Muscle of leg (tissue), 16 donors: ENCODE measurements at places on chromosomes 1 and 21. TPM values are rescaled to one million over a fixed set of nuclear protein-coding genes. Genes with fewer than 3 reads are reported as not detected.

- H3K27me3 ChIP-seq = no peaks in the 10 kb centered on the region
- H3K4me3 ChIP-seq = no peak overlapping the region
- H3K36me3 ChIP-seq = no peaks in the 10 kb centered on the region
- H3K4me1 ChIP-seq = no peaks in the 10 kb centered on the region
- DNase-seq = peak; percentile 57
Measured at GRCh38 chr1:198922638-198923430, 284.0 kb downstream of the PTPRC start.

KCNA2 gene
- polyA plus RNA-seq = 0.74 TPM

- H3K4me3 ChIP-seq = no peak overlapping the region
- no peaks in the 10 kb centered on the region for H3K27me3 ChIP-seq
- no peaks in the 10 kb centered on the region for H3K36me3 ChIP-seq
- H3K4me1 ChIP-seq = peaks cover 74% of the 10 kb centered on the region
Measured at GRCh38 chr1:3461238-3461933, 6.9 kb downstream of the ARHGEF16 start.

VAV3 gene
- polyA plus RNA-seq = 4.1 TPM

DNA sequence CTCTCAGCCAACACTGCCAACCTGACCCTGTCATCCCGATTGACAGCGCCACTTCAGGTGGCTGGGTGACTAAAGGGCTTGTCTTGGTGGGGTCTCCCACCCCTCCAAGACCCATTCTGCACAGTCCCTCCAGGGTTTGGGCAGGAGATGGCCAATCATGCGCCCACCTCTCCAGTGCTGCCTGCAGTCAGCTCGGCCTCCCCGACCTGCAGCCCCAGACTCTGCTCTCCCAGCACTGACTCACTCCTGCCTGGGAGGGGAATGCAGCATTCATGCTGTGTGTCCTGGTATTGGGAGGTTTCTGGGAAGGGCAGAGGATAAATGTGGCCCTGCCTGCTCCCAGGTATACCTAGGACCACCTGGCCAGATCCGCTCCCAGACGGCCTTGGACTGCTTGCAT, 9.7 kb downstream of the TMEM81 start:
- no peak for DNase-seq
- H3K27ac ChIP-seq = no peak overlapping the region
- no peak overlapping the region for H3K4me3 ChIP-seq
- no peaks in the 10 kb centered on the region for H3K4me1 ChIP-seq
- no peaks in the 10 kb centered on the region for H3K36me3 ChIP-seq
- no peaks in the 10 kb centered on the region for H3K27me3 ChIP-seq

PRAMEF15 gene
- not detected for polyA plus RNA-seq

DNA sequence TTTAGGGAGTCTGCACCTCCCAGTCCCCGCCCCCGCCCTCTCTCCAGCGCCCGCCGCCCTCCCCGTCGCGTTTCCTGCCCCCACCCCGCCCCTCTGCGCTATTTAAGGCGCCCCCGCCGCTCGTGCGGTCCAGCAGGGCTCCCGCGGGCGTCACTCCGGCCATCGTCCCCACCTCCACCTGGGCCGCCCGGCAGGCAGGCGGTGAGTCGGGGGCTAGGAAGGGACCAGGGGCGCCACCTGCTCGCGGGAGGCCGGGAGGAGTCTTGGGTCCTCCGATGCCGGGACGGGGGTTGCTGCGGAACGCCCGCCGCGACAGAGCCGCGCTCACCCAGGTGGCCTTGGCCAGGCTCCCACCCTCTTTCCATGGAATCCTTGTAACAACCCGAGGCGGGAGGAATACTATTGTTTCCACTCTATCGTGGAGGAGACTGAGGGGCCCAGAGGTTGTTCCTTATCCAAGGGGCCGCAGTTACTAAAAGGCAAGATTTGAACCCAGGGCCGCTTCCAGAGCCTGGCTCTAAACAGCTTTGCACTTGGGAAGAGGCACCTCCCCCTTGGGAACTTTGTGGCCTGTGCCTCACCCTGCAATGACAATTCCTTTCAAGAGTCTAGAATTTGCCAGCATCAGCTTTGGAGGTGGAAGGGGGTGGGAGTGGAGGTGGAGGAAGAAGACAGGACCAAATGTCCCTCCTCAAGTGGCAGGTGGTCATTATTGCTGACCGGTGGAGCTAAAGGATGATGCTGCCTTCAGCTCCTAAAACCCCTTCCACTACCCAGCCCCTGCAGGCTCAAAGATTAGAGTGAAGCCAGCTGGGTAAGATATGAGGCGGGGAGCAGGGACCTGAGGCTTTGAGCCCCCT, at the start of gene GJA4:
TSS of gene GJA4 (plus strand) at position 132 of the 860 bp plus-strand sequence. CDS start 1,215 bp downstream, outside the sequence.
- H3K36me3 ChIP-seq = peaks cover 4% of the 10 kb centered on the region
- peak within 1 kb of the TSS; percentile 39 for H3K4me3 ChIP-seq
- DNase-seq = no peak
- H3K27me3 ChIP-seq = peaks cover 26% of the 10 kb centered on the region
- peaks cover 8% of the 10 kb centered on the region for H3K4me1 ChIP-seq

F13B gene
- not detected for polyA plus RNA-seq

KRTAP19-1 gene
- not detected for polyA plus RNA-seq

DNA sequence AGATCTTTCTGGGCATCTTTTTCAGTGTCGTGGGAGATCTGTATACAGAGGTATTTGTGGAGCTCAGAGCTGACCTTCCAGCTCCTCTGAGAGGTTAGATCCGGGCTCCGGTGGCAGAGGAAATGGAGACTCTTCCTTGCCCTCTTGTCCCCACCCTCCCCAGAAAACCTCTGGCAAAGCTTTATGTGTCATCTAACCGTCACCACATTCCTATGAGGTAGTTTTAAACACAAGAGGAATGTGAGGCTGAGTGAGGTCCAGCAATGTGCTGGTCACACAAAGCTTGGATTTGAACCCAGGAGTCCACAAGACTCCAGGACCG, 1.2 kb downstream of the CD160 start:
- DNase-seq = no peak
- no peak overlapping the region for H3K4me3 ChIP-seq
- H3K27me3 ChIP-seq = peaks cover 15% of the 10 kb centered on the region
- no peaks in the 10 kb centered on the region for H3K36me3 ChIP-seq
- no peak overlapping the region for H3K27ac ChIP-seq

C8A gene
- polyA plus RNA-seq = not detected

- H3K4me3 ChIP-seq = no peak overlapping the region
- H3K36me3 ChIP-seq = no peaks in the 10 kb centered on the region
- DNase-seq = no peak
- no peak overlapping the region for H3K27ac ChIP-seq
Measured at GRCh38 chr1:168834225-168834872, 105.3 kb upstream of the DPT start.

SELENON gene
- polyA plus RNA-seq = 68.1 TPM

C8B gene
- not detected for polyA plus RNA-seq

RHEX gene
- polyA plus RNA-seq = 0.36 TPM

KIF14 gene
- 4.2 TPM for polyA plus RNA-seq

DNA sequence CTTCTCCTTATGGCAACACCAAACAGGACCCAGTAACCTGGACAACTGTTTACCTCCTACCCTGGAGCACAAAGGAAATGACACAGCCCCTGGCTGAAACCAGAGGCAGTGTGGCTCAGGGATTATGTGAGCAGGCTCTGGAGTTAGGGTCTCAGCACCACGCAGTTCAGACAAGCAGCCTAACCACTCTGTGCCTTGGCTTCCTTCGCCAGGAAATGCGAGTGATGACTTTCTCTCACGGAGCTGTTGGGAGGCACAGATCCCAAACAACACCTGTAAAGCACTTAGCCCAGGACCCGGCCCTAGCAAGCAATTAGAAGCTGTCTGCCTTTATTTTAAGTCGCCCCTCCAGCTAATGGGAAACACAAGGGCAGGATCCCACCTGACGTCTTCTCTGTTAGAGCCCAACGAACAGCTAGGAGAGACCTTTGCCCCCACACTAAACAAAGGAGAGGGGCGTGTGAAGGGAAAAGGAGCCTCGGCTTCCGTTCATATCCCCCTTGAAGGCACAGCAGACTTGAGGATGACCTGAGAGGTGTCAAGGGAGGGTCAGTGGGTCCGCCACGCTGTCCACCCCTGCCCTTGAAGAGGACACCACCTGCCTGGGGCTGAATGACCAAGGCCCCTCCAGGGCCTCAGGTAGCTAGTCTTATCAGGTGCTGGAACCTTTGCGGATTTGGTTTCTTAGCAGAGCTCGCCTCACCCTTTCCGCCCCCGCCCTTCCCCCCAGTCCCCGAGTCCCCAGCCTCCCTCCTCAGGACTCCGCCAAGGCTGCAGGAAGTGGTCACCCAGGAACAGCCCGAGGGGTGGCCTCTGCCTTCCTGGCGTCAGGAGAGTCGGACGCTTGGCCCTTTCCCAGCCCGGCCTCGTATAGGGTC, 860 bp downstream of the TMEM63A start:
- H3K4me3 ChIP-seq = peak overlapping the region; percentile 99
- H3K36me3 ChIP-seq = peaks cover 8% of the 10 kb centered on the region
- H3K27me3 ChIP-seq = no peaks in the 10 kb centered on the region
- H3K27ac ChIP-seq = peak overlapping the region; percentile 84
- peaks cover 53% of the 10 kb centered on the region for H3K4me1 ChIP-seq

KRTAP11-1 gene
- not detected for polyA plus RNA-seq

DNA sequence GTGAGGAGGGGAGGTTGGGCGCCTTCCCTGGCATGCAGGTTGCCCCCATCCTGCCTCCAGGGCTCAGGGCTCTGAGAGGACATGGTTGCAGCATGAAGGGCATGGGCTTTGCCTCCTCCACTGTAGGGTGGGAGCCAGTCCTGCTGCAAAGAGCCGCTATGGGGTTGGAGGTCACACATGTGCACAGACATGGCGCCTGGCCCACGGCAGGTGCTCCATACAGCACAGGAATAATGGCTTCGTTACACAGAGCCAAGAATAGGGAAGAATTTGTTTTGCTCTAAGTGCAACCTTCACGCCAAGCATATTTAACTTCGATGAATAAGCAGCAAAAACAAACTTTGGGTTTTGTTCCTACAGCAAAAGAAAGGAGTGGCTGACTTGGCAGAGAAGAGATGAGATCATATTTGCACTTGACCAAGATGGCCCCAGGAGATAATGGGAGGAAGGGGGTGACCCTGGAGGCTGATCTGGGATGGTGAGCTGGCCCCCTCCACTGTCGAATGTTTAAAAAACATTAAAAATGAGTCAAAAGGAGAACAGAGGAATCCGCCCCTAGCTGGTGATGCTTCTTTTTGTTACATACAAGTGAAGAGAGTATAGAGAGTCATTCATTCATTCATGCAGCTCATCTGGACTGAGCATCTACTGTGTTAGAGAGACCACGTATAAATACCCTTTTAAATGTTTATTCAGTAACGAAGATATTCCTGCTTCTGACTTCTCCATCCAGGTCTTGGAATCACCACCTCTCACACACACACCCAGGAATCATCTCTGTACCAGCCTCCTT, 12.4 kb upstream of the C2CD2 start:
- H3K4me3 ChIP-seq = no peak overlapping the region
- peaks cover 8% of the 10 kb centered on the region for H3K4me1 ChIP-seq
- no peak overlapping the region for H3K27ac ChIP-seq
- no peaks in the 10 kb centered on the region for H3K36me3 ChIP-seq
- H3K27me3 ChIP-seq = no peaks in the 10 kb centered on the region

DNA sequence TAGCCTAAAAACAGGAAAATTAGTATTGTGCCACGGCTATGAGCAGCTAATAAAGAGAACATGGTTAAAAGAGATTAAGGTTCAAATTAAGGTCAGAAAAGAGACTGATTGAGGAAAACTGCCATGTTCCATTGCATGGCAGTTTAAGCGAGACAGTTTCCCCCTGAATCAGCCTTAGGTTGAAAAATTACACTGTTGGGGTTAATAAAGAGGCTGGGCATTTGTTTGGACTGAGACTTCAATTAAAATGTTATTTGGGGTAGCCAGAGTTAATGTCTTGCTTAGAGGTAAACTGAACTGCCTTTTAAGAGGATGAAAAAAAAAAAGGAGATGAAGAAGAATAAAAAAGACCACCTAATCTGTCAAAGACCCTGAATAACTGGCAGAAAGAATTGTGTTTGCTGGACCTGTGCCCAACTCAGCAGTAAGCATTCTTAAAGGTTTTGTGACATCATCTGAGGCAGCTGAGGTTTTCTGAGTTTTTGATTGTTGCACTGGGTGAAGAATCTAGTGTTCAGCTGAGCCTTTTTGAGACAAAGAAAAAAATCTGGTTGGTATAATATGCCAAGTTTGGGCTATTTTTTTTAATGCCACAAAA, 17.7 kb upstream of the PROX1 start:
- DNase-seq = no peak
- no peaks in the 10 kb centered on the region for H3K4me1 ChIP-seq
- H3K27ac ChIP-seq = no peak overlapping the region
- no peaks in the 10 kb centered on the region for H3K27me3 ChIP-seq
- H3K4me3 ChIP-seq = no peak overlapping the region

DNA sequence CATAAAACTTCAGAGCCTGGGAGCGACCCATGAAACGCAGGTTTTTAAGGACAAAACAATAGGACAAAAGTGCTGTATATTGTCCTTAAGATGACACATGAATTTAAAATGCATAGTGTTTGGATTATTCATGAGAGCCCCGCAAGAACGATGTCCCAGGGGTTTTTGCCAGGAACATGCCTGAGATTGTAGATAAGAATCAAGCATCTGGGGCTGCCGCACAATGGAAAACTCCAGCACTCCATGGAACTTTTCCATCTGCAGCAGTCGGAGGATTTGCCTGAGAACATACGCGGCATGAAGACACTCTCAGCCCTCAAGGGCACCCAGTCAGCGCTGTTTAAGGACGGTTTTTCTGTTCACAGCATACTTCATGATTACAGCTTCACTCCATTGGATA, 5.3 kb upstream of the ERG start:
- no peak overlapping the region for H3K4me3 ChIP-seq
- no peaks in the 10 kb centered on the region for H3K36me3 ChIP-seq
- peak overlapping the region; percentile 66 for H3K27ac ChIP-seq

KRTAP19-3 gene
- not detected for polyA plus RNA-seq

- no peaks in the 10 kb centered on the region for H3K36me3 ChIP-seq
- H3K27ac ChIP-seq = no peak overlapping the region
- H3K27me3 ChIP-seq = no peaks in the 10 kb centered on the region
- H3K4me1 ChIP-seq = no peaks in the 10 kb centered on the region
- H3K4me3 ChIP-seq = no peak overlapping the region
Measured at GRCh38 chr1:192793983-192794767, 14.7 kb upstream of the RGS2 start.

DNA sequence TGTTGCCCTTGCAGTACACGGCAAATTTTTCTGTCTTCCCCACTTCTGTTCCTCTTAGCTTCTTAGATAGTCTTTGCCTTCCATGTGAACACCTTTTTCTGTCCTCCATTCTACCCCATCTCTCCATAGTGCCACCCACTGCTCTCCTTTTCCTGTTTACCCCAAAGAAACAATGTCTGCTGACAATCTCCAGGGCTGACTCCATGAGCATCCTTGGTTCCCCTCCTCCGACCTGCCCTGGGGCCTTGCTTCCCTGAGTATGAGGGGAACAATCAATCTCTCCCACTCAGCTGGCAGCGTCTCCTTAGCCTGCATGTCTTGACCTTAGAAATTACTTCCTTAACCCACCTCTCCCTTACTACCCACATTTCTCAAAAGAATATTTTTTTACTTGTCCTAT, 12.3 kb upstream of the MYBPHL start:
- H3K4me3 ChIP-seq = no peak overlapping the region
- H3K36me3 ChIP-seq = peaks cover 71% of the 10 kb centered on the region
- DNase-seq = no peak
- no peak overlapping the region for H3K27ac ChIP-seq

BTBD19 gene
- 8.4 TPM for polyA plus RNA-seq

GRCh38 chr1:67973051-67973450, 77.4 kb downstream of the DIRAS3 start:
- H3K4me1 ChIP-seq = no peaks in the 10 kb centered on the region
- H3K4me3 ChIP-seq = no peak overlapping the region
- H3K27ac ChIP-seq = no peak overlapping the region
- H3K27me3 ChIP-seq = no peaks in the 10 kb centered on the region

S100A7 gene
- polyA plus RNA-seq = not detected

- no peak for DNase-seq
- no peaks in the 10 kb centered on the region for H3K36me3 ChIP-seq
- no peaks in the 10 kb centered on the region for H3K4me1 ChIP-seq
- no peak overlapping the region for H3K4me3 ChIP-seq
- no peak overlapping the region for H3K27ac ChIP-seq
Measured at GRCh38 chr1:101167891-101168290, 68.9 kb upstream of the S1PR1 start.
